ENCODE measurements at places on chromosomes 11 and 22.

DNA sequence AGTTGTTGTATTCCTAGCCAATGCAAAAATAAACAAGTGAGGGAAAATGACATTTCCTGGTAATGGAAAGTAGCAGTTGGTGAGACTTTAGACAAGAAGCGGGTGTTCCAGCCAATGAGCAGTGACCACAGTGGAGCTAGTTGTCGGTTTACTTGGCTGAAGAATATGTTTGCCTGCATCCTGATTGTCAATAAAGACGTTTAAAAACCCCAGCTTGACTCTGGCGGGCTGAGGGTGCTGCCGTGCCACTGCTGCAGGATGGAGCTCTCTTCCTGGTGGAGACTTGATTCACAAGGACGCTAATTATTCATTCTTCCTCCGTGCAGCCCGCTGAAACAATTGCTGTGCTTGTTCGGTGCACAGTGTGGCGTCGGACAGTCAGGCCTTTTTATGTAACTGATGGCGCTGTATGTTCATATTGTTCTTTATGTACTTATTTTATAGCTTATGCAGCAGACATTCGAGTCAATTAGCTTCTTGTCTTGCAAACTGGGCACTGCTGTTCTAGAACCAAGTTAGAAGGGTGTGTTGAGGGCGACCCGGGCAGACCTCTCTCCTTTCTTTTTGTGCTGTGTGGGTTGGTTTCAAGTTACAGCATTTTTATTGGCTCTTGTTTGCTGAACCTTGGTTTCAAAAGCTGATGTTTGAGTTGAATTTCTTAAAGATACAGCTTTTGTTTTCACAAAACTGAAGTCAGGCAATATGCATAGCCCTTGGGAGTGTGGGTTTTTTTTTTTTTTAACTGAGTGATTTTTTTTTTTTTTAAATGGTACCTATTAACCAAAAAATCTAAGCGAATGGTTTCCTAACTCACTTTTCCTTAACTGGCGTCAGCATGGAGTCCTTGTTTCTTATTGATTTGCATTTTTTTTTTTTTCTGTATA lies 153.9 kb downstream of the TEAD1 start:
- no peak for DNase-seq

- DNase-seq: no peak
Measured at GRCh38 chr11:86704710-86705109, 32.3 kb upstream of the ME3 start.

- DNase-seq: no peak
Measured at GRCh38 chr11:108221371-108221770, 1.1 kb downstream of the NPAT start.

DNA sequence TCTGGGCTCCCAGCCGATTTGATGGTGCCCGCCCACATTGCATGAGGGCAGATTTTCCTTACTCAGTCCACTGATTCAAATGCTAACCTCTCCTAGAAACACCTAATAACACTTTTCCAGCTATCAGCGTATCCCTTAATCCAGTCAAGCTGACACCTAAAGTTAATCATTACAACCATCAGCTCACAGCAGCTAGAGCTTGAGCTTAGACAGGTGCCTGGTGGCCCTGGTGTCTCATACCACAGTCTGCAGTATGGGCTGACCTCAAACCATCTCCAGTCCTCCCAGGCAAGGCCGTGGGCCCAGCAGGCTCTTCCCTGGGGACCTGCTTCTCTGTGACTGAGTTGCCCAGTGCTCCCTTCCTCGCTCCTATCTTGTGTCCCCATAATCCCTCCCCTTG lies 174.4 kb upstream of the NECTIN1 start:
- DNase-seq: no peak

DNA sequence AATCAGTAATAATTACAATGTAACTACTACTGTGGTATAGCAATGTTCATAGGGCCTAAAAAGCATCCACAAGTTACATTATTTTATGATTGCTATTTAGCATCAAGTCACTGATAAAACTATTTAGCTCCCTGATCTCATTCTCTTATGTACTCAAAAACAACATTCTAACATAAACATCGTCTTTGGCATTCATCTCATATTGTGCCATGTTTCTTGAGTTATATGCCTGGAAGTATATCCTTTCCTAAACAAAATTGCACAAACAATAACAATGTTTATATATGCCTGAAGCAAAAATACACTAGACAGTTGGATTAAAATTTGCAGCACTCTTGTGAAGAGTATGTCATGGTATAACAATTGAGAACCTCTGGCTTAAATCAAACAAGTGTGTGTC lies 34.1 kb downstream of the HORMAD2 start:
- DNase-seq: no peak

DNA sequence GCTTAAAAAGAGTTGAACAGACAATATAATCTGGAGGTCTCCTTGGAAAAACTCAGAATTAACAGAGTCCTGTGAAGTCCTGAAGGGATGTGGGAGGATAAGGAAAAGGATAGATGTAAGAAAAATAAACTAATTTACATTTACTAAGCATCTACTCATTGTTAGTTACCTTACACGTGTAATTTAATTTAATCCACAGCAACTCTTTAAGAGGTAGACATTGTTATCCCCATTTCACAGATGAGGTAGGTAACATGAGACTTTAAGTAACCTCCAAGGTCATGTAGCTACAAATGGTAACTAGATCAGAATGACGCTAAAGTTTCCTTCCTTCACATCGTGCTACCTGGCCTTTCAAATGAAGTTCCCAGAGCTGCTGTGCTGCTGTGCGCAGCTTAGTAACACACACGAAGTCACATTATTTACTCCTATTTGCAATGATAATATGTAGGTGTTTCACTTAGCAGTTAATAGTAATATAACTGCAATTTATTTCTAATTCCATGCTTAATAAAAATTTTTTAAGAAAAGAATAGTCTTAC lies 5.7 kb upstream of the PDE3B start:
- DNase-seq: no peak

DNA sequence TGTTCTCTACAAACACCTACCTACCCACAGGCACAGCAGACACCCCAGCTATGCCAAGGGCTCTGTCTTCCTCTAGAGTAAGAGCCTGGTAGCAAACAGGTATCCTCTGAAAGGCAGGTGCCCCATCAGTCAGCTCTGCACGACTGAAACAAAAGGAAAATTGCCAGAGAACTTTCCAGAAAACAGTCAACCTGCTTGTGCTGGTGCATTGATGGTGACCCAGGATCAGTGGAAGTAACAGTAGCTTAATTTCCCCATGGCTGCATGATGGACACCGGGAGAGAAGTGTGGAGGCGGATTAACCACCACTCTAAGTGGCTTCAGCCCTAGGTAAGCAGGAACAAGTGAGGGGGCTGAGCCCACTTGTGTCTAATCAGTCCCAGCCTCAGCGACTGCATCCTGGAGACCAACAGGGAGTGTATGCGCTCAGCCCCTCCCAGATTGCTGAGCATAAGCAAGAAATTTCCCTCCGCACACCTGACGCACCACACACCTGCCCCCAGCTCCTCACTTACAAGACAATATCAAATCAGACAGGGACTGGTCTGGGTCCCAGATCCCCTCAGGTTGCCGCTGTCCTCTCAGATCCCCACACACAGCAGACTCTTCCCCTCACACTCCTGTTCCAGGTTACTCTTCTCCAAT lies 70.7 kb upstream of the IGLL5 start:
- DNase-seq: no peak

- no peak for DNase-seq
Measured at GRCh38 chr11:118705111-118705741, 25.8 kb upstream of the TREH start.

DNA sequence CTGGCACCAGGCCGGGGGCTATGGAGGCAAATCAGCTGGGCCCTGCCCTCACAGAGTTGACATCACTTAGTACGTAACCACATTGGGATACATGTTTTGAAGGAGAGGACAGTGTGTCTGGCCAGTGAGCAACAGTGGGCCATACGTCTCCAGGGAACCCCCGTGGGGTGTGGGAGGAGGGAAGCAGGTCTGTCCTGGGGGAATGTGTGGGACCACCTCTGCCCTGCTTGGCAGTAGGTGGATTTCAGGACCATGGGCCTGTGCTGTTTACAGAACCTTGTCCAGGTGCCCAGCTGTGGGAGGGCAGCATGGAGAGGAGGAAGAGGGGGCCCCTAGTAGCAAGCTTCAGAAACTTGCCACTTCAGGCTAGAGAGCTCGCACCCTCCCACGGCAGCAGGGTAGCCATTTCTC lies 21.0 kb downstream of the P2RY2 start:
- no peak for DNase-seq

- no peak for DNase-seq
Measured at GRCh38 chr11:78784321-78785061, 209.8 kb upstream of the NARS2 start.

DNA sequence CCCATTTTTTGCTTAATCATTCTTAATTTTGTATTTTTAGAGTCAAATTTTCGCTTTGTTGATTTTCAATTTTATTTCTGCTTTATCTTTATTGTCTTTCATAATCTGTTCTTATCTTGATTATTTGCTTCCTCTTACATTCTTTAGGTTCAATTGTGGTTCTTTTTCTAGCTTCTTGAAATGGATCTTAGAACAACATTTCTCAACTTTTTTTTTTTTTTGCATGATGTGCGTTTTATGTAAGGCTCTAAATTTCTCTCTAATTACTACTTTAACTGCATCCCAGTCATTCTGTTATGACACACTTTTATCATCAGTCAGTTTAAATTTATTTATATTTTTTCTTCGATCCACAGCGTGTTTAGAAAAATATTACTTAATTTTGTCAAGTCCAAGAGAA lies 65.2 kb upstream of the PARVA start:
- no peak for DNase-seq

- DNase-seq: no peak
Measured at GRCh38 chr11:103661185-103661584, 375.3 kb upstream of the DDI1 start.

DNA sequence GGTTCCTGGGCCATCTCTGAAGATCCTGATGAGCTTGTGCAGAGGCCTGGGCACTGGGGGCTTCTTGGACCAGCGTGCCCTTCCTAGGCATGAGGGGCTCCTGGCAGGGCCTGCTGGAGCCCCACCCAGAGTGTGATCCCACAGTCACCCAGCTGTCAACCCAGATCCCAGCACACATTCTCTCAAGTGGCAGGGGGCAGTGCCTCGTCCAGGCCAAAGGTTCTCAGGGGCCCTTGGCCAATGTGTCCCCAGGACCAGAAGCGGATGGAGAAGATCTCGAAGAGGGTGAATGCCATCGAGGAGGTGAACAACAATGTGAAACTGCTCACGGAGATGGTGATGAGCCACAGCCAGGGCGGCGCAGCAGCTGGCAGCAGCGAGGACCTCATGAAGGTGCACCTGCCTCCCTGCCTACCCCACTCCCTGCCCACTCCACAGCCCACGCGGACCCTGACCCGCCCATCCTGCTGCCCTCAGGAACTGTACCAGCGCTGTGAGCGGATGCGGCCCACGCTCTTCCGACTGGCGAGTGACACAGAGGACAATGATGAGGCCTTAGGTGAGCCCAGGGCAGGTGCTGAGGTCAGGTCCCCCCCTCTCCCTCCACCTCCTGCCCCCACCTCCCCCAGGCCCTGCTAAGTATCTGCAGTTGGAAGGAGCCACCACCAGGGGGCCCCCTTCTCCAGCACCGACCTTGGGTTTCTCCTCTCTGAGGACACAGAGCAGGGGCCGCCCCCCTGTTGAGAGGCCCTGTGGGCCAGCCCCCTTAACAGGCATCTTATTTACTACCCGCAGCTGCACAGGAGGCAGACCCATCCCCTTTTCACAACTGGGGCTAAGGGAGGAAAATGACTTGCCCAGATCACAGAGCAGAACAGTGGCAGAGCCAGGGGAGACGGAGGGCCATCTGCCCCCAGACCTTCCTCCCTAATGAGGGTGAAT lies 14.7 kb downstream of the GGA1 start:
- peak; percentile 79 for DNase-seq

- DNase-seq: no peak
Measured at GRCh38 chr22:31530823-31531195, 34.5 kb downstream of the SFI1 start.

- no peak for DNase-seq
Measured at GRCh38 chr11:7558046-7558445, 44.2 kb downstream of the PPFIBP2 start.

DNA sequence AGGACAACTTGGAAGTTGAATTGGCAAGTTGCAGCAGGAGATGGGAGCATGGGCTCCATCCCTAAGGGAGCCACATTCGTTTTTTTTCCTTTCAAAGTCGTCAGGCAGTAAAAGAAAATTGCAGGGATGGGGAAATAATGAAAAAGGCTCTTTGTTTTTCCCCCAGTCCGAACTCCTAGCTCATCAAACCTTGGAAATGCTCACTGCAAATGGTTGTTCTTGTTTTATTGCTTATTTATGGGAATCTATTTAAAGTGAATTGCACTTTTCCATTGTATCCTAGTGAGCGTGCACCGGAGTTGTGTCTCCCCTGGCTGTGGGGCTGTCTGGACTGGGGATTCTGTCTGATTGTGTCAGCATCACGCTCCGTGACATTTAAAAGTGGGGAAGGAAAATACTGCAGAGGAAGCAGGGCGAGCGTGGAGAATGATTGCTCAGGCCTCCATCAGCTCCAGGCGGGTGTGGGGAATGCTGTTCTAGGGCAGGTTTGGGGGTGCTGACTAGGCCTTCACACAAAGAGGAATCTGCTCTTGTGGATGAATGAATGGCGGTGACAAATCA lies 306.4 kb downstream of the KIRREL3 start:
- DNase-seq: no peak

DNA sequence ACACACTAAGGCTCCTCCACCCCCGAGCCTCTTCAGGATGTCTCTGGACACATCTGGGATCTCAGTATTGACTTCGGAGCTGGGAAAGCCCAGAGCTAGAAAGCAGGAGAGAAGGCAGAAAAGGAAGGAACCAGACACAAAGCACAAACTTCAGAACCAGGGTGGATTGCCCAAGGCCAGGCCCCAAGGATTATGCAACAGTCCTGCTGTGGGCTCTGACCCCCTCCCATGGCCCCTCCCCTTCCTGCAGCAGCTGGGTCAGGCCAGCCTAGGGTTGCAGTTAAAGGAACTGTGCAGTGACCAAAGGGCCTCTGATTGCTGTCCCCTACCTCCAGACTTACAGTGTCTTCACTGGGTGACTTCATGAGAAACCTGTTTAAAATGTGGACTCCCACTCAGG lies 5.3 kb downstream of the KCNE3 start:
- DNase-seq: no peak

- no peak for DNase-seq
Measured at GRCh38 chr11:19419021-19419750, 178.4 kb upstream of the E2F8 start.

DNA sequence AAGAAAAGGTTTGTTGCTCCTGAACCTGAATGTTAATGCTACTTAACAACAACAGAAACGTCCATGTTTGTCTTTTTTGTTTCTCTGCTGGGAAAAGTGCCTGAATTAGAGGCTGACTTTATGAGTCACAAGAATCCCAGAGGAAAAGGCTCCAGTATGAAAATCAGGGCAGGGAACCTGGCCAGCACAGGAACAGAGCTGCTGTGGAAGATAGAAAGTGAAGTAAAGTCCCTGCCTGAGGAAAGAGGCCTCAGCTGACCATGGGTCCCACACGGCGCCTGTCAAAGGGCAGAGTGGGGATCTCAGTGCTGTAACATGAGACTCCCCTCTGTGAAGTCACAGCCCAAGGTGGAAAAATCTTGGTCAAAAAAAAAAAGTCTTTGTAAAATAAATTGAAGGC lies 632.3 kb upstream of the CCDC90B start:
- no peak for DNase-seq

- DNase-seq: no peak
Measured at GRCh38 chr11:115873813-115874212, 369.6 kb upstream of the CADM1 start.
